Type B pancreatic cell (in vitro differentiated cells): ENCODE measurements at places on chromosomes 7 and 10.

DNA sequence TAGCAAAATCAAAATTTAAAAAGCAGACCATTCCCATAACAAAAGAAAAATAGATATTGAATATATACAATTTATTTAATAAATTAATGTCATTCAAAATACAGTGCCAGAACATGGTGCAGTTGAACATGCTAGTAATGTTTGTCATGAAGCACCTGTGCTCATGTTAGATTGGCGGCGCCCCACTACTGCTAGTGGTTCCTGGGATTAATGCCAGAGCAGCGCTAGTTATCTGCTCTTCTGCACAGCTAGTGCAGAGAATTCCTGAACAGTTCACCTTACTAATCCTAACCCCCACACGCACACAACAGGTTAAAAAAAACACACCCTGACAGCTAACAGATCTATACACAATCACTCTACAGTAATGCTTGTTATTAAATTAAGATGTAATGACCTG, 23.4 kb downstream of the KBTBD2 start:
- DNase-seq = no peak

GRCh38 chr7:39847227-39847626, 102.8 kb upstream of the CDK13 start:
- no peak for DNase-seq

GRCh38 chr7:112495810-112496462, 15.1 kb downstream of the LSMEM1 start:
- DNase-seq = no peak

GRCh38 chr10:72567889-72568640, 57.8 kb downstream of the MICU1 start:
- no peak for DNase-seq

GRCh38 chr7:118836933-118837332, 612.4 kb downstream of the ANKRD7 start:
- no peak for DNase-seq

DNA sequence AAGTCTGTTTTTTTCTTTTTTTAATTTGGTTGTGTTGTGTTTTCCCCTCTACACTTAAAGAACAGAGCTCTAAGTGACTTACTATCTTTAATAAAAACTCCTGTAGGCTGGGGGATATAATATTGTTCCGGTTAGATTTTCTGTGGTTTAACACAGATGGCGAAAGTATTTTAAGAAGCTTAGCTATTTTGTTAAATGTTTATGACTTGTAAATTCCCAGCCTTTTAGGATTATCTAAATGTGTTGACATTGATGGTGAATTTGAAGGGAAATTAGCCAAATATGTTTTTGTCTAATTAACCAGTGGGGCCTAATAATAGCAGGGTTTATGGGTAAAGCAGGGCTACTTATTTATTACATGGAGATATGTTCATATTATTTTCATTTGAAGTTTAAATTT, 538.5 kb downstream of the INHBA start:
- no peak for DNase-seq

GRCh38 chr10:104557966-104558365, 83.1 kb upstream of the SORCS3 start:
- DNase-seq = peak; percentile 36

- DNase-seq = no peak
Measured at GRCh38 chr10:72503241-72503640, 122.6 kb downstream of the MICU1 start.

DNA sequence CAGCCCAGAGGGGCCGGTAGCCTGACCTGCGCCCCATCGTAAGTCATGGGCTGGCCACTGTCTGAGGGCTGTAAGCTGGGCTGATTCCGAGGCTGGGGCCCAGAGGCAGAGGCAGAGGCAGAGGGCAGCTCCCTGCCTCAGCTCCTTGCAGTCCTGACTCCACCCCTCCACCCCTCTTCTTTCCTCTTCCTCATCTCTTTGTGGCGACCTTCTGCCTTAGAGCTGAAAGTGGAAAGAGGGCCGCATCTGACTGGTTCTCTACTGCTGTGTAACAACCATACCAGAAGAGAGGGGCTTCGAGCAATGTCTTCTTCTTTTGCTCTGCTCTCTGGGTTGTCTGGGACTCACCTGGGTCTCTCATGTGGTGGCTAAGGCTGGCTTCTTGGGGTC, 179.1 kb downstream of the RPS24 start:
- no peak for DNase-seq

DNA sequence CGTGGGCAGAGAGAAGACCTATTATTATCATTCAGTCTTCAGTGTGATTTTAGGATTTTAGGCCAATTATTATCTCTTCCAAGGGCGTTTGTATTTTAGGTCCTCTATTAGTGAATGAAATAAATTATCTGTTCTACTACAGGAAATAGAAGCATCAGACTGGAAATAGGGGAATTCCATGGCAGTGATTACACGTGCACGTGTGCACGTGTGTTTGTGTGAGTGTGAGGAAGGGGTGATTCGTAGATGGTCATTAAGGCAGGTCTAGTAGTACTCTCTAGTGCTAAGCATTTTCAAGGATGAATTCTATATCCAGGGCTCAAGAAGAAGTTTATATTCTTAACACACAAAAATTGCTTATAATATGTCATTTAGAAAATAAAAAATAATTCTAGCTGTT, 623.2 kb downstream of the GATA3 start:
- DNase-seq = no peak

- DNase-seq = no peak
Measured at GRCh38 chr7:24840563-24840962, 83.3 kb upstream of the GSDME start.

DNA sequence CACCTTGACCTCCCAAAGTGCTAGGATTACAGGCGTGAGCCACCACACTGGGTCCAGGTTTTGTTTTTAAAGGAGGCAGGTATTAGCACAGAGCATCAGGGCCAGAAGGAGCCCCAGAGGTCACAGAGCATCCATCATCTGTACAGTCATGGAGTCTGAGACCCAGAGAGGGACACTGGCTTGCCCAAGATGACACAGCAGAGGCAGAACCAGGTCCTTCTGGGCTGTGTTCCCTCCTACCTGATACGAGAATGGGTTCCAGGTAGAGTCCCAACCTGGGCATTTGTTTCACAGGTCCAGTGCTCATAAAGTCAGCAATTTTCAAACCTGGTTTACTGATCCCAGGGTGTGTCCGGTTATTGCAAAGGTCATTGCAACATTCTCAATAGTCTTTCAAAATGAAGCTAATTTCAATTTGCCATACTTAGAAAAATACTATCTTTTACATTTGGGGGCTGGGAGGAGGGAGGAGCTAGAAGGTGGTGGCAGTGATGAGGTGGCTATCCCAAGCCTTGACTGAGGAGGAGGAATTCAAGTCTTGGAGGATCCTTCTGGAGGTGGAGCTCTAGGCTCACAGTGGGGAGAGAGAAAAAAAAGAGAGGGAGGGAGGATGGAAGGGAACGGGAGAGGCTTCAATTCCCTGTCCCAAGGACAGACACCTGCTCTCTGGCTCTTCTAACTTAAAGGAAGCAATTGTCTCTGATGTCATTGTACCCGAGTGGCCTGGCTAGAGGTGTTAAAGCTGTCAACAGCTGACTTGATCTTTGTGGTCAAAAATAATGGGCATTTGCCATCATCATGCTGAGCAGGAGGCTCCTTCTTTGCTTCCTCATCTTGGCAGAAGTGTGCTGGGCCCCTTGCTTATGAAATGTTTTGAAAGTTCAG, 8.1 kb downstream of the MXI1 start:
- no peak for DNase-seq

DNA sequence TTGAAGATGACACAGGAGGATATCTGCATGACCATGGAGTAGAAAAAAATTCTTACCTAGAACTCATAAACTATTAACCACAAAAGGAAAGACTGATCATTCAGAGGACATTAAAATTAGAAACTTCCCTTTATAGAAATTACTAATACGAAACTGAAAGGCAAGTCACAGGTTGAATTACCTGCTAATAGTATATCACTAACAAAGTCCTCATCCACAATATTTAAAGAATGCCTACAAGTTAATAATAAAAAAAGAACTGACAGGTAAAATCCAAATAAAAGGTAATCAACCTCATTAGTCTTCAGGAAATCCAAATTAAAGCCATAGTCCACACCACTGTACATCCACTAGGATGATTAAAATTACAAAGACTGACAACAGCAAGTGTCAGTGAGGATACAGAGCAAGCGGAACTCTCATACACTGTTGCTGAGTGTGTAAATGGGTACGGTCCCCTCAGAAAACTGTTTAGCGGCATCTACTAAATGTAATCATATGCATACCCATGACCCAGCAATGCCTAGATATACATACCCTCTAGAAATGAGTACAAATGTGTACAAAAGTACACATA, 71.2 kb downstream of the ARHGAP21 start:
- DNase-seq = no peak

DNA sequence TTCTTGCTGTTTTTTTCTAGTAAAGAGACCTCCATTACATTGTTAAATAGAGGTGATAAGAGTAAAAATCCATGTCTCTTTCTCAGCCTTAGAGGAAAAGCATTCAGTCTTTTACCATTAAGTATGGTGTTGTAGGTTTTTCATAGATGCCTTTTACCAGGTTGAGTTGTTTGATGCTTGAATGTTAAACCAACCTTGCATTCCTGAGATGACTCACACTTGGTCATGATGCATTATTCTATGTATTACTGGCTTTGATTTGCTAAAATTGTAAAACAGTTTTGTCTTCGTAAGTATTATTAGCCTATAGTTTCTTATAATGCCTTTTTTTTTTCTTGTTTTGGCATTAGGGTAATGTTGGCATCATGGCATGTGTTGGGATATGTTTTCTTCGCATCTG, 90.0 kb downstream of the ANKRD61 start:
- DNase-seq = no peak

DNA sequence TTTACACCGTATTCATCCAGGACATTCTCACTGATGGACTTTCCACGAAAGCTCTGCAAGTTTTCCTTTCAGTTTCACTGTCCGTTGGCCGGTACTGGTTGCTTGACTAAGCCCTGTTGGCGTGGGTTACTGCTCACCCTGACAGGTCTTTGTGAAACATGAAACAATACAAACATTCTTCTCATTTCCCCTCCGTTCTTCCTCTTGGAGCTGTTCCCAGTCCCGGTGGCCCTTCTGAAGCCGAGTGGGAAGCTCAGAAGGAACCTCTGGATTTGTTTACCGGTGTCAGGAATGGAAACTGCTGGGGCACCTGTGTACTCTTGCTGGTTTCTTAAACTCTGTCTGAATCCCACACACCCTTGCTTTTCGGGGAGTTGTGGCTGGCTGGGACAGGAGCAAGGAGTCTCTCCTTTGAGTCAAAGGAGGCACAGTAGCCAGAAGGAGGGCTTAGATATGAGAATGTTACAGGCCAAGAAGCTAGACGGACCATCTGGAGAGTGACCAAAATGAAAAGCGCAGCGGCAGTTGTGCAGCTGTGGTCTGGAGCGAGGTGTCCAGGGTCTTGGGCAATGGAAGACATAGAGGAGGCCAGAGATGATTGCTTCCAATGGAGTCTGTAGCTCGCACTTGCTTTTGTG, 45.7 kb downstream of the LYZL2 start:
- DNase-seq = no peak

DNA sequence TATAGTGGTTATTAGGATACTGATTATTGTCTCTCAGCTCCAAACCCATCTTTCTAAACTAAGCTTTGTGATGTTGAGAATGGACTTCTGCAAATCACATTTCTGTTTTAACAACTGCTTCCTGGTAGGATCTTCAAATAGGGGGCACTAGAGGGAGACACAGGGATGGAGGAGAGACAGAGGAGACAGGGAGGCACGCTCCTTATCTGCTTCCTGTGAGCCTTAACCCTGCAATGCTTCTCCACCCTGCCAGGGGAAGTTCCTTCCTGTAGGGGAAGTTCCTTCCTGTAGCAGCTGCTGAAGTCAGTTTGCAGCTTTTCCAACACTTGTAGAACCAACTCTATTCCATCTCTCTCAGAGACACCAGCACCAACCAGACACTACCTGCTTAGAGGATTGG, 847.2 kb downstream of the CCSER2 start:
- no peak for DNase-seq

GRCh38 chr10:85919491-85920021, 447.0 kb downstream of the GRID1 start:
- no peak for DNase-seq

DNA sequence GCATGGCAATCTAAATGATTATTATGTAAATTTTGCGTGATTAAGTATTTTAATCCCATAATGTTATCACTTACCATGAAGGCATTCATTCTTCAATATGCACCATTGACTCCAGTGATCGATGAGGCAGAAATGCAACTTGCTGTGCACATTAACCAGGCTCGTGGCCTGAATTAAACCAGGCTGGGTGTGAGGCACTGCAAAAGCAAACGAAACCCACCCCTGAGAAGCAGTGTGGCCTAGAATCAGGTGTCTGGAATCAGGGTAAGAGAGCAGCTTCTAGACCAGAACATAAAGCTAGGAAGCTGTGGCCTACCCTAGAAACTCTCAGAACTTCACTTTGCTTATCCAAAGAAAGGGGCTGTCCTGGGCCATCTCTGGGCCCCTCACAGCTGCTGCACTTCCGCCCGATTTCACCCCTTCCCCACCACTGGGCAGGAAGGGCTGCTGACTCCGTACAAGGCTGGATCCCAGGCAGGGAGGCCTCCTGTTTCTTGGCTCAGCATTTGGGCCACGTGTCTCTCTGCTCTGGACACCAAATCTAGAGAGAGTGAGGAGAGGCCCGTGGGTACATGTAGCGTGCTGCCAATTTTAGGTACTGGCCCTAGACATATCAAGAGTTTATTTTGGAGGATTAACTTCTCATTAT, 4.4 kb downstream of the PTPRE start:
- DNase-seq = peak; percentile 52

DNA sequence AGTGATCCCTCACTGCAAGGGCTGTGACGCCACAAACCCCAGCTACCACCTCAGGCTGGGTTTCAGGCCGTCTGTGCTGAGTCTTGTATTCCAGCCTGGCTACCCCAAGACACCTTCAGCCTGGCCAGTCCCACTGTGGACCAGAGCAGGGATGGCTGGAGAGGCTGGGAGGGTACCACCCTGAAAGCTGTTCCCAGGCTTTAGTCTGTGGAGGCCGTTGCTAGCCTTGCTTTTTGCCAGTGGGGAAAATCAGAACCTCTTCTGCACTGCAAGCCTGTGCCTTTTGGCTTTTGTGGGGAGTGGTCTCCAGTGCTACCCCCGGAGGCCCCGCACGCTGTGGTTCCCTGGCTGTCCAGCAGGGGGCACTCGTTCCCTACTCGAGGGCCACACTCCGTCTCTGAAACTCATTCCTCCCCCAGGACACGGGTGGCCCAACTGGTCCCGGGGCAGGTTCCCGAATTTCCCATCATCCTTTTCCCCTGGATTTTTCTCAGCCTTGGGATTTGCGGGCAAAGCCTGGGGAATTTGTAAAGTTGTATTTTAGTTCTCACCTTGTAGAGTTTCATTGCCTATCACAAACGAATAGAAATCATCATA, 128.4 kb upstream of the BTBD16 start:
- DNase-seq = no peak

- DNase-seq = no peak
Measured at GRCh38 chr10:103612462-103613365, 119.2 kb downstream of the NEURL1 start.

DNA sequence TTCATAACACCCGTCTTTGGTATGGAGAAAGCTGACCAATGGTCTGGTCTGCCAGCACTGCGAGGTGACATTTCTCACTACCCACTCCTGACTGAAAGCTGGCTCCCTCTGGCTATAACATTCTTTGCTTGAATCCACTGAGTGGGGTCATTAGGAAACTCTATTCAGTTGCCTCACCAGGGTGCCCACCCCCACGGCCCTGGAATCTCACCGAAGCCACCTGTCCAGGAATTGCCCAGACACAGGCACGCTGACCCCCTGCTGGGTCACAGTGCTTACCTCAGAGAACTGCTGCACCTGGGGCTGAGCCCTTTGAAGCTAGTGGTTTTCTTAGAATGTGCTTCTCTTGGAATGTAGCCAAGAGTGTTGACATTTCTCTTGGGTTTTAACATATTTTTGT, 28.6 kb downstream of the HECW1 start:
- DNase-seq = no peak

- DNase-seq = no peak
Measured at GRCh38 chr7:147857152-147858140, 733.1 kb upstream of the C7orf33 start.
